NCI-H2081 treated with DMSO at 0.1 percent for 48 hours (cell line): ENCODE measurements at places on chromosomes 1 and 21.
A peak's percentile ranks its signal among the peaks of the same experiment; 100 is the strongest.

DNA sequence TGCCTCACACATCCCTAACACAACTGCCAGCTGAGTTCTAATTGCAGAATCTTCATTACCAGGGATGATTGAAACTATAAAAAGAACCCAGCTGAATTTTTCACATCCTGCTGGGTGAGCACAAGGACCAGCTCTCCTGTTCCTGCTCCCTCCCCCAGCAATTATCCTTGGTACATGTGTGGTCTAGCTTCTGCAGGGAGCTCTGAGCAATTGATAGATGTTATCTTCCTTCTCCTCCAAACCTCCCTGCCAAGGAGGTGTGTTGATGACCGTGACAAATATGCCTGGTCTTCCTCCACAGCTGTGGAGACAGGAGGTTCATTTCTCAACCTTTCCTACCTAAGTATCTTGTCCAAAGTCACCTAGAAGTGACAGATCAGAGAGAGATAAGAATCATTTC lies 65.3 kb upstream of the MAN1A2 start:
- DNase-seq: no peak

- DNase-seq: no peak
These were observed 282.0 kb downstream of the PTPRU start for GRCh38 chr1:29518183-29518835.

DNA sequence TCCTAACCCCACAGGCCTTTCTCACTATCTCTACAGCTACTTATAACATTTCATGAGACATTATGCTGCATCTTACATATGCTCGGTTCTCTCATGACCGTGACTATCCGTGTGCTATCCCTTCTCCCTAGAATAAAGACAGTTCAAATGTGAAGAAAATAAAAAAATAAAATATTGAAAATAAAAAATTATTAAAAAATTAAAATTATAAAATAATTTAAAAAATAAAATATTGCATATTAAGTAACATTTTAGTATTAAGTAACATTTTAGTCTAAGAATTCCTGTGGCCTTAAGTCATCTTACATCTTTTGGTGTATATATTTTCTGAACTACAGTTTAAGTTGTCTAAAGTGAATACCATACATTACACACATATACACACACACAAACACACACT lies 415.5 kb downstream of the DPYD start:
- no peak for DNase-seq

GRCh38 chr1:214617246-214617645 lies 14.3 kb downstream of the CENPF start:
- no peak for DNase-seq

- DNase-seq: no peak
These were observed 38.7 kb downstream of the GPR137B start for GRCh38 chr1:236181059-236181458.

- no peak for DNase-seq
These were observed 18.6 kb upstream of the ADGRB2 start for GRCh38 chr1:31782421-31783410.

DNA sequence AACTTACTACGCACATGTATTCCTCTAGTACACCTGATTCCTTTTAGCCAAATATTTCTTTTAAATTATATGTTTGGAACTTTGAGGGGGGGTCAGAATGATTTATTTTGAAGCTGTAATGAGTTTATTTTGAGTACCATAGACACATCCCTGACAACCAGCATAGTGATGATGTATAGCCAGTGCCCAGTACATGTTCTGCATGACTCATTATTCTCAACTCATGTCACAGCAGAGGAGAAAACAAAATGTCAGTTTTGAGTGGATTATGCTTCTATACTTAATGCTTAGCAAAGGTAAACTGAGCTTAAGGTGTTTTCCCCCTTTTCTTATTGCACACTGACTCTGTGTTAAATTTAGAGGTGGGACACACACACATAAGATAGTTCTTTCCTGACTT lies 22.4 kb upstream of the LEPR start:
- no peak for DNase-seq

DNA sequence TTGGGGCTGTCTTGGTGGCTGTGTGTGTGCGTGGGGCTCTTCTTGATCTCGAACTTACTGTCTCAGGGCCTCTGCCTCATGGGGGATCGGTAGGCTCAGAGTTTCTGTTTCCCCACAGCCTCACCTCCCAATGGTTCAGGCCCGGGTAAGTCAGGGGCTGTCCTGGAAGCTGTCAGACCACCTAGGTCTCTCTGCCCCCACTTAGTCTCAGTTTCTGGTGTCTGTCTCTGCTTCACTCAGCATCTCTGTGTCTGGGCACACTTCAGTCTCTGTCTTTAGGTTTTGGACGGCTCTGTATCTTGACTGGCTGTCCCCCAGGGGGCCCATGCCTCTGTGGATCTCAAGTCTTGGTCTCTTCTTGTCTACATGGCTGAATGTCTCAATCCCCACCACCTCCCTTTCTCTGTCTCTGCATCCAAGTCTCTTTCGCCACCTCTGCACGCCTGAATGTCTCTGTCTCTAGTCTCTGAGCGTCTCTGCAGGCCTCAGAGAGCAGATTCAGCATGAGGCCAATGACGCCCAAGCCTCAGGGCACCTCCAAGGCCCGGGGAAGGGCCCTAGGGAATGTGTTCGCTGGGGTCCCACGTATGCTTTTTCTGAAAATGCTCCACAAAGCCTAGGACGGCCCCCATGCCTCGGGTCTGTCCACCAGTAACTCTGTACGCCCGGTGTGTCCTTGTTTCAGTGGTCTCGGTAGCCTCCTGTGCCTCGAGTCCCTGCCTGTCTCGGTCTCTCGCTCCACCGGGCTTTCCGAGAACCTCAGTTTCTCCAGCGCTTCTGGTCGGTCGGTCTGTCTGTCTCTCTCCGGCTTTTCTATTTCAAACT lies 818 bp downstream of the FHL3 start:
- no peak for DNase-seq

DNA sequence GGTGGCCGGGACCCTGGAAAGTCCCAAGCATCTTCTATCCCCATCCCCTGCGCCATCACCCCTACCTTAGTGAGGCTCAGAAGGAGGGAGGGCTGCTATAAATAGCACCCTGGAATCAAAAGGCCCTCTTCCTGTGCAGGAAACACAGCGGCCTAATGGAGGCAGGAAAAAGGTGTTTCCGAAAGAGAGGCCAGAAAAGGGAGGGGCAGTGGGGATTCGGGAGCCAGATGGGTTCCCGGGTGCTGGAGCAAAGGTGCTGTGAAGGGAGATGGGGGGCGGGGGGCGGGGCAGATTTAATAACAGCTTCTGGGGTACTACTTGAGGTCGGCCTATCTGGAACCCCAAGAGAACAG lies 16.6 kb downstream of the NAV1 start:
- no peak for DNase-seq

GRCh38 chr1:94725566-94725965 lies 94.6 kb upstream of the SLC44A3 start:
- no peak for DNase-seq

GRCh38 chr1:15941899-15942660 lies 33.8 kb downstream of the ZBTB17 start:
- no peak for DNase-seq

- DNase-seq: no peak
These were observed 32.3 kb upstream of the DIPK1A start for GRCh38 chr1:92993581-92993980.

- DNase-seq: no peak
These were observed 55.0 kb downstream of the HUNK start for GRCh38 chr21:31927689-31928353.

GRCh38 chr1:117759535-117759934 lies 153.7 kb downstream of the TENT5C start:
- no peak for DNase-seq

- no peak for DNase-seq
These were observed 334.7 kb downstream of the OMA1 start for GRCh38 chr1:58211869-58212268.

GRCh38 chr21:30200000-30200399 lies 15.9 kb downstream of the CLDN8 start:
- DNase-seq: no peak

GRCh38 chr1:202852163-202852904 lies 36.6 kb downstream of the RABIF start:
- DNase-seq: peak; percentile 8

GRCh38 chr1:10975567-10976326 lies 36.7 kb upstream of the TARDBP start:
- no peak for DNase-seq

DNA sequence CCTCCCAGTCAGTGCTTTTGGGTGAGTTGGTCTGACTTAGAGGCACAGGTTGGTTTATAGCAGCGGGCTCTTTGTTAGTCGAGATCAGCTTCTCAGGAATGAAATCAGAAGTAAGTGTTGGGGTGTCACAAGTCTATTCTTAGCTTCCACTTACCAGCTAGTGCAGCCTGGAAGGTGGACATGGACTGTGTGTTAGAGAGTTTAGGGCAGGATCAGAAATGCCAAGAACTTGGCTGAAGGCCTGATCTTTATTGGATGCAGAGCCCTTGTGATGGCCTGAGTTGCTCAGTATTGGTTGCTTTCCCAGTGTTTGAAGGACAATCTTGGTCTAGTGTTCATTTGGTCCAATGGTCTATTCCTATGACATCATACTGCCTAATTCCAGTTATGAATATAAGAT lies 377.0 kb upstream of the USP24 start:
- no peak for DNase-seq
